ENCODE measurements at places on chromosomes 2 and 18.

GRCh38 chr2:25265802-25266201 lies 75.9 kb downstream of the DNMT3A start:
- no peak for DNase-seq

- no peak for DNase-seq
These were observed 25.7 kb downstream of the MC2R start for GRCh38 chr18:13889671-13890070.

GRCh38 chr2:145230546-145230945 lies 710.6 kb upstream of the ZEB2 start:
- DNase-seq = no peak

DNA sequence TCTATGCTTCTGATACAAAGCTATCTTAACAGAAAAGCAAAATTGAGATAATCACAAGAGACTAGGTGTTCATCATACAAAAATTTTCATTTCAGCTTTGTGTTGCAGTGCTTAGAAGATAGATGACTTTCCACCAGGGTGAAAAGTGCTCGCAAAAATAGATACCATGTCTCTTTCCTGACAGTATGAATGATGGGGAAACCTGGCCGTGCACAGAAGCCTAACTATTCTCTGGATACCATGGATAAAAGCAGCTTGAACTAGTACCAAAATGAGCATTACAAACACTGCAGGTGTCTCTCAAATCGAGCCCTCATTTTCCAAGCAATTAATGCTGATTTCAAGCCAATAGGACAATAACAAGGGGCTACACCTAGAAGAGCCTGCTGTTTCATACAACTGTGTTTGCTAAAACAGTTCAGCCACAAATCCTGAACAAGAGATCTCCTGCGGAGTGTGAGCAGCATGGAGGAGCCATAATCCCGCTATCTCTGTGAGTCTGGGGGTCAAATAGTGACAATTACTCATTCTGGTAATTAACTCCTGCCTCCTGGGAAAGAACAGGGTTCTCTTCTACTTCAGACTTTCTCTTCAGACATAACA lies 507.6 kb downstream of the PID1 start:
- DNase-seq = no peak

GRCh38 chr2:223114917-223115316 lies 62.9 kb downstream of the KCNE4 start:
- DNase-seq = no peak

GRCh38 chr18:9280849-9281248 lies 53.7 kb upstream of the TWSG1 start:
- DNase-seq = no peak

DNA sequence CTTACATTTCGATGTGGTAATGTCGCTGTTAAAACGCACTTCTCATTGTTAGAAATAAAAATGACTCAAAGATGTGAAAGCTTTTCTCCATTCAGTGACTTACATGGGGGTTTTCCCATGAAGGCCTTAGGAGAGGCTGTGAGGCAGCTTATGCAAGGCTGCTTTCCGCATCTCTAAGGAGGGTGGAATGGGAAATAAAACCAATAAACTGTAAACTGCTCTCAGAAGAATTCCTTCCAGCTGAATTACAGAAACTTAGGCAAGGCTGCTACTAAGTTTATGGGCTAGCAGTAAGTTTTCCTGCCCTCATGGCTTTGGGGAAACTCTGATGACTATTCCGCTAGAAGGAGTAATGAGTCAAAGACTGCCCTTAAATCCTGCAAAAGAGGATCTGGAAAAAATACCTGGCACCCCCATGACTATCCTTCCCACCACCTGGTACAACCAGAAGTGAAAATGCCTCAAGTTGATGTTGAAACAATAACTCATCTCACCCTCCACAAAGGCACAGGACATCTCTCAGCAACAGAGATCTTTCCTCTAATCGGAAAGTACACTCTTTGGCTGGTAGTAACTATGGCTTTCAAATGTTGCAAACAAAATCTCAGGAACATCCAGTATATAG lies 97.7 kb upstream of the SMAD7 start:
- no peak for DNase-seq

DNA sequence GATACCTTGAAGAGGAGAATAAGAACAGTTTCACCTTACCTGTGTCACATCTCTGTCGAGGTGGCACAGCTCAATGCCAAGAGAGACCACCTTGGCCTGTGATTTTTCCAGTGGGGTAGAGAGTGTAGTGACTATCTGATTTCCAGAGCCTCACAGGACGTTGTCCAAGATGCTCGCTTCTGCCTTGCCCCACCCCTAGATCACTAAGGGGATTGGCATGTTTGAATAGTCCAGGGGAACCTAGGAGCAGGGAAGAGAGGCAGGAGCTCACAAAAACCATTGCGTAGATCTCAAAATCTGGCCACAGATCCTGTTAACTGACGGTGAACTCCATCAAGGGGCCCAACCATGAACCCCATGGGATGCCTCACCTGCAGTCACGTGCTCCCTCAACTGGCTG lies 24.2 kb downstream of the TMEM178A start:
- DNase-seq = no peak

GRCh38 chr2:99670768-99671734 lies 181.2 kb upstream of the REV1 start:
- DNase-seq = no peak

GRCh38 chr2:59046401-59047372 lies 805.6 kb upstream of the FANCL start:
- no peak for DNase-seq

- DNase-seq = no peak
These were observed 705.9 kb downstream of the CCDC85A start for GRCh38 chr2:56889738-56890137.
